Activated CD4-positive, alpha-beta T cell treated with anti-CD3 and anti-CD28 coated beads, Interleukin-2, amount 10 ng/mL, durations not matched to agents 7 days and 5 days (primary cell): ENCODE measurements at places on chromosomes 5 and 9. TPM values are rescaled to one million over a fixed set of nuclear protein-coding genes. Genes with fewer than 3 reads are reported as not detected.
A peak's percentile ranks its signal among the peaks of the same experiment; 100 is the strongest.

The TAF11L6 gene
- total RNA-seq: not detected

GRCh38 chr9:120837921-120838320 is 4.8 kb downstream of the PSMD5 start:
- H3K4me3 ChIP-seq: no peak overlapping the region
- H3K36me3 ChIP-seq: peaks cover 46% of the 10 kb centered on the region
- no peak for DNase-seq
- no peak overlapping the region for H3K27ac ChIP-seq
- H3K4me1 ChIP-seq: peaks cover 50% of the 10 kb centered on the region

DNA sequence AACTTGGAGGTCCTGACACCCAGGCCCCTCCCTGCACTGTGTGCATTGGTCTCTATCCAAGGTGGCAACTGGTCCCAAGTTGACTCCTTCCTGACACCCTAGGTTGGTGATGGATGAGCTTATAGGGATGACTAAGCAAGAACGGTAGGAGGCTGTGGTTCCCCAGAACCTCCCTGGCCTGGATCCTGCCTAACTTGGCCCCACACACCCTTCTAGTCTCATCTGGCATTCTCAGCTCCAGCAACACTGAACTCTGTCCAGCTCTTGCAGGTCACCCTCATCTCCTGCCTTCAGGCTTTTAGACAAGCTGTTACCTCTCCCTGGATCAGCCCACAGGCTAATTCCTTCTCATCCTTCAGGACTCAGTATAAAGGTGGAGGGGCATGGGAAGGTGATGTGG is 16.5 kb downstream of the AQP3 start:
- H3K4me1 ChIP-seq: peaks cover 15% of the 10 kb centered on the region
- no peak overlapping the region for H3K4me3 ChIP-seq
- no peaks in the 10 kb centered on the region for H3K27me3 ChIP-seq

DNA sequence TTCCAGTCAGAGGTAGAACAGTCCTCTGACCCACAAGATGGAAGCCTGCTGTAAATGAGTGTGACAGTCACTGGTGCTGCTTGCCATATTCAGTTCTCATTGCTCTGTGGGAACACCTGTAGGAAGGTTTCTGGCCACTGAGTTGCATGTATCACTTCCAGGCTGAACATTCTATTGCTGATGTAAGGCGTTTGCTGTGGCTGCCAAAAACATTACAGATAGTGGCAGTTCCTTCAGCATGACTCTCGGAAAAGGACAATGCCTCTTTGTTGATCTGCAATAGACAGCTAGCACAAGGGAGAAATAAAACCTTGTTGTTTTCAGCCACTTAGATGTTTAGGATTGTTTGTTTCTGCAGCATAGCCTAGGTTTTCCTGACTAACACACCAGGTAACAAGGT is 217.2 kb downstream of the AGTPBP1 start:
- DNase-seq: no peak
- peaks cover 45% of the 10 kb centered on the region for H3K27me3 ChIP-seq
- H3K27ac ChIP-seq: no peak overlapping the region
- H3K36me3 ChIP-seq: no peaks in the 10 kb centered on the region

DNA sequence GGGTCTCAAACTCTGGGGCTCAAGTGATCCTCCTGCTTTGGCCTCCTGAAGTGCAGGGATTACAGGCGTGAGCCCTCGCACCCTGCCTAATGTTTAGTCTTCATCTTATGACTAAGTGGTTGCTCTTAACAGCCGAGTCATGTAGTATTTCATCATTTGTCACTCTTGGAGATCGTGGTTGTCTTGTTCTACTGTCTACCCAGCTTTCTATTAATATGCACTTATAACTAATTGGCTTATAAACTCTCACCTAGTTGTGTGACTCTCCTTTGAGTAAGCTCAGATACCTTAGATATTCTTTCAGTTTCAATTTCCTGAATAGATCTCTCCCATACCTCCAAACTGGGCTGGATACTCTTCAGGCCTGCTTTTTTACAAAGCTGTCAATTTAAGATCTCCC is 19.9 kb downstream of the SLC44A1 start:
- H3K36me3 ChIP-seq: peaks cover 23% of the 10 kb centered on the region
- no peak for DNase-seq
- H3K27ac ChIP-seq: peak overlapping the region; percentile 33
- H3K4me3 ChIP-seq: no peak overlapping the region

DNA sequence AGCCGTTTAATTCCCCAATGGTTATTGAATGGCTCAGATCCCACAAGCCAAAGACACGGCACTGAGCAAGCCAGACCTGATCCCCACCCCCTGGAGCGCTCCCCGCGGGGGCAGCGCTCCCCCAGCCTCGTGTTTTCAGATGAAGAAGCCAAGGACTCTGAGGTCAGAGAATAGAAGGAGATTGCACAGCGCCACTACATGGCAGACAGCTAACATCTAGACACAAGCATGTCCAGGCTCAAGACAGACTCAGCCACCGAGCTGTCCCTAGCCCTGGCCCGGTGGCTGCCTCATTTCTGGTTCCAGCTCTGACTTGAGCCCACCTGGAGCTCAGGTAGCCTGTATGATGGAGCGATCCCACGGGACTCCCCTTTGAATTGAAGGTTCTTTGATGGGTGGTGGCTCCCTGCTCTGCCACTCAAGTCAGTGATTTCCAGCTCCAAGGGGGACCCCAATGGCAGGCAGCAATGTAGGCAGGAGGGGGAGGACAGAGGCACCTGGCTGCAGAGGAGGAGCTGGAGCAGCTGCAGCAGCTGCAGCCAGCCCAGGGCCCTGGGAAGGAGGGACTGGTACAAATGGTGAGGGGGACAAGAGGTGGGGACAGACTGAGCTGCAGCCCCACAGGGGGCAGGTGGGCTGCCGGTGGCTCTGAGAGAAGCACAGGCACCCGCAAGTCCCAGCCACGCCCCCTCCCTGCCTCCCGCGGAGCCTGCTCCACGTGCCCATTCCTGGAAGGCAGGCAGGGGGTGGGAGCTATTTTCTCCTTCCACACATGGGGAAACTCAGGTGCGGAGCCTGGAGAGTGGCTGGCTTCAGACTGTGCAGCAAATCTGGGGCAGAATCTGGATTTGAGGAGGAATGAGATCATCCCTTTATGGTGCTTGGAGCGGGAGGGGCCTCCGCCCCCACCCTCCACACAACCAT is 40.2 kb downstream of the NTNG2 start:
- peaks cover 4% of the 10 kb centered on the region for H3K27me3 ChIP-seq
- H3K27ac ChIP-seq: no peak overlapping the region
- H3K4me1 ChIP-seq: no peaks in the 10 kb centered on the region
- H3K4me3 ChIP-seq: no peak overlapping the region
- no peaks in the 10 kb centered on the region for H3K36me3 ChIP-seq

DNA sequence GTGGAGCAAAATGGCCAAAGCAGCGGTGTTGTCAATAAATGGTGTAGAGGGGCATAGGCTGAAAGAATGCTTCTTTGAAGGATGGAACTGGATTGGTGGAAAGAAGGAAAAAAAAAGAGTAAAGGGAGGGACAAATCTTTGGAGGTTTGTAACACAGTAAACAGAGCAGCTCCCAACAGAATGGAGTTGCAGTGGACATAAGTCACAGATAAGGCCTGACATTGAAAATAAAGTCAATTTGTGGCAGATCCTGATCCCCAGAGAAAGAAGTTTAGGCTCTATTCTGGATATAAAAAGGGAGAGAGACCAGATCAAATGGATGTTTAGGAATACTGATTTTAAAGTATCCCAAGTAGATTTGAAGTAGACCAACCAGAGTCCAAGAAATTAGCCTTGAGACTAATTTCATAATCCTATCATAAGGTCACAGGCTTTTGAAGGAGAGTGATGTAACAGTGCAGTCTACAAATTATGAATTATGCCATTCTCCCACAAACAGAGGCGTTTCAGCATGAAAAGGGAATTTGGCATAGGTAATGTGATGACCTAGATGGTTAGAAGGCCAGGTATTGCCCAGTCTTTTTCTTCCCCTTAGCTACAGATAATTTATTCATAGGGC is 8.9 kb downstream of the ALDH1A1 start:
- H3K27ac ChIP-seq: no peak overlapping the region
- H3K4me1 ChIP-seq: no peaks in the 10 kb centered on the region
- no peak for DNase-seq
- H3K4me3 ChIP-seq: no peak overlapping the region
- no peaks in the 10 kb centered on the region for H3K36me3 ChIP-seq

DNA sequence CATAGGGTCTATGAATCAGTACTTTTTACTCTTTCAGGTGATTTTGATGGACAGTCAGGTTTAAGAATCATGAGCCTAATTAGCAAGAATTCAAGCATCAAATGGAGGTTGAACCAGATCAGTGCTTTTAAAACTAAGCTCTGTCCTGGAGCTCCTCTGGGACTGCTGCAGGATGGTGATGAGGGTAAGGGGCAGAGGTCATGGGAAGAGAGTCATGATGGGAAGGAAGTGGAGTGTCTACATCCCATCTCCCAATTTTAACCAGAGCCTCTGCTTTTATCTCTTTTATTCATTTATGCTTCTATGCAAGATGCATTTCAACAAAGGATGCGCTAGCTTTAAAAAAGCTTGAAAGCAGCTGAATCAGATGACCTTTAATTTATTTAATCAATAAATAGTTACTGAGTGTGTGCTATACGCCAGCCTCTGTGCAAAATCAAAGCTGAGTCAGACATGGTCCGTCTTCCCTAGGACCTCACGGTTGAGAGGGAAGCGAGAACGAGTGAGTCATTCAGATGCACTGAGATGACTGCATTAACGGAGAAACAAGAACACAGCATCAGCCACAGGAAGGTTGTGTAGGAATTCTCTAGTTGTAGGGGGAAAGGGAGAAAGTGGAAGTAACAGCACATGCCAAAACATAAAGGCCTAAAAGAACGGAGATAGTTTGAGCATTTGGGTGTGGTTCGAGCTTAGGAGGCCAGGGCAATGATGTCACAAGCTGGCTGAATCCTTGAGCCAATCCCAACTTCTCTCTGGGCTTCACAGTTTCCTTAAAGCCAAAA is 441.6 kb upstream of the BRINP1 start:
- no peak overlapping the region for H3K27ac ChIP-seq
- no peak for DNase-seq
- no peaks in the 10 kb centered on the region for H3K27me3 ChIP-seq
- no peaks in the 10 kb centered on the region for H3K4me1 ChIP-seq

DNA sequence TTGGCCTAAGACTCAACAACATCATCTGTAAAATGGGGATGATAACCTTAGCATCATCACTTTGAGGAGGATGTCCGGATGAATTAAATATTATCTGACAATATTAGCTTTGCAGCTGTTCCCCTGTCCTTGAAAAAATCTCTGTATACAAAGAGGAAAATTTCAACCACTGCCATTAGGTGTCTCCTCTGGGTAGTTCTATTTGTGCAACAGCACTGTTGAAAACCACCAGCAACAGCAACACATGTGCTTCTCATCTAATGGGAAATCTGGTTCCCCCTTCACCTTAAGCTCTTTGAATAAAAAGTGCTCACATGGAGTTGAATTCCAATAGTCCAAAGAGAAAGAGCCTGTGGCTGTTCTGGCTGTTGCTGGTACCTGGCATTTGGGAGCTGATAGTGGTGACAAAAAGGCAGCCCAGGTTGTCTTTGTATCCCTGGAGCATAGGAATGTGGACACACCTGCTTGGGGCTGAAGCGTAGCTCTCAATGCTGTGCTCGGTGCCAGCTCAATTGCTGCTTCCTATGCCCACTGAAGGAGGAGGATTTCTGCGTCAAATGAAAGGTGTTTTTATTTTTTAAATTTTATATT is 322.1 kb upstream of the MSX2 start:
- H3K27me3 ChIP-seq: no peaks in the 10 kb centered on the region
- no peak overlapping the region for H3K4me3 ChIP-seq
- no peak for DNase-seq
- H3K4me1 ChIP-seq: no peaks in the 10 kb centered on the region
- H3K36me3 ChIP-seq: no peaks in the 10 kb centered on the region
- no peak overlapping the region for H3K27ac ChIP-seq
